Mucosa of descending colon (tissue), 3 donors: ENCODE measurements at places on chromosomes 4 and X.

- peak; percentile 13 for DNase-seq
These were observed 298.7 kb upstream of the CLNK start for GRCh38 chr4:10983268-10983667.

GRCh38 chr4:104866809-104867208 lies 279.9 kb upstream of the TET2 start:
- no peak for DNase-seq

DNA sequence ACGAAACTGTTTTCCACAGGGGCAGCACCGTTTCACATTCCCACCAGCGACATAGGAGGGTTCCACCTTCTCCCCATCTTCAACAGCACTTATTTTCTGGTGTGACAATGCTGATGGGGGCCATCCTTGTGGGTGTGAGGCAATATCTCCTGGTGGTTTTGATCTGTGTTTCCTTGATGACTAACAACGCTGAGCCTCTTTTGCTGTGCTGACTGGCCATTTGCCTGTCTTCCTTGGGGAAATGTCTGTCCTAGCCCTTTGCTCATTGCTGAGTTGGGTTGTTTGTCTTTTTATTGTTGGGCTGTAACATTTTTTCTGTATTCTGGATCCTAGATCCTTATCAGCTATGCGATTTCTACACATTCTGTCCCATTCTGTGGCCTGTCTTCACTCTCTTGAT lies 33.7 kb downstream of the ATP2B3 start:
- DNase-seq: no peak

- no peak for DNase-seq
These were observed 277.1 kb upstream of the TENM3 start for GRCh38 chr4:181966104-181966551.

- DNase-seq: peak; percentile 92
These were observed 91.3 kb downstream of the NSUN7 start for GRCh38 chr4:40840985-40841571.

DNA sequence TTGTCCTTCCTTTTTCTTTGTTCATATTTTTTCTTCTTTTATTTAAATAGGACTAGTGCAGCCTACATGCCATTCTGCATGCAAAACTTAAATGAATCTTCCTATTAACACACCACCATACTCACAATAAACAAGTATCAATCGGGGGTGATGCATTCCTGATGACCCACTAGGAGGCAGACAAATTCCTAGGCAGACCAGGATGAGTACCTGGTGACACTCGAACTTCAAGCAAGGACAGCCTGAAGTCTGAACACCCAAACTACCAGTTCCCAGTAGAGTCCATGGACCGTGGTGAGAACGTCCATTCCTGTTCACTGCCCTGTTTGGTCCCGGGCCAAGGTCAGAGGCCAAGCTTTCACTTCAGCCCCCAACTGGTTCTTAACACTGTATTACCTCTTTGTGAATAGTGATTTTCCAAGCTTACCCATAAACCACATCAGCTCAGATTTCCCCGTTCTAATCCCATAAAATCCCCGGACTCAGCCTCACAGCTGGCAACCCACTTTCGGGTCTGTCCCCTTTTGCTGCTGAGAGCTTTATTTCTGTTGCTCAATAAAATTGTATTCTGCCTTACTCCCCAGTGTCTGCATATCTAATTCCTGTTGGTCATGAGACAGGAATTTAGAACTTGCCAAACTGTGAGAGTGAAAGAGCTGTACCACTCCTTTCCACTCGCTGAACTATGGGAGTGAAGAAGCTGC lies 1286.6 kb downstream of the FSTL5 start:
- DNase-seq: no peak
